ENCODE measurements at places on chromosomes 1 and 21.

DNA sequence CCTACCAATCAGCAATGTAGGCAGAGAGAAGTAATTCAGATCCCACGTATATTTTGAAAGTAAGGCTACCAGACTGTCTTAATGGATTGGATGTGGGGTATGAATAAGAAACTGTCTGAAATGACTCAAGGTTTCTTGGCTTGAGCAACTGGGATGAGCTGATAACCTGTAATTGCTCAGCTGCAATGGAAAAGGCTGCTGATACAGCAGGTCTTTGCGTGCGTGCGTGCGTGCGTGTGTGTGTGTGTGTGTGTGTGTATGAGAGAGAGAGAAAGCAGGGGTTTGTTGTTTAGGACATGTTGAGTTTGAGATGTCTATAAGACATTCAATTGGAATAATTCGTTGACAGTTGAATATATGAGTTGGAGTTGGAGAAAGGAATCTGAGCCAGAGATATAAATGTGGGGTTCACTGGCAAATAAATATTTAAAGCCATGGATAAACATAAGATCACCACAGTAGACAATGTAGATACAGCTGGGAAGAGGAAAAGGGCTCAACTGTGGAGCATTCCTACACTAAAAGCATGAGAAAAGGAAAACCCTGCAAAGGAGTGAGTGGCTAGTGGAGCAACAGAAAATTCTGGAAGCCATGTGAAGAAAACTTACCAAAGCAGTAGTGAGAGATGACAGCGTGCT lies 72.9 kb downstream of the UCHL5 start:
- no peak for DNase-seq

DNA sequence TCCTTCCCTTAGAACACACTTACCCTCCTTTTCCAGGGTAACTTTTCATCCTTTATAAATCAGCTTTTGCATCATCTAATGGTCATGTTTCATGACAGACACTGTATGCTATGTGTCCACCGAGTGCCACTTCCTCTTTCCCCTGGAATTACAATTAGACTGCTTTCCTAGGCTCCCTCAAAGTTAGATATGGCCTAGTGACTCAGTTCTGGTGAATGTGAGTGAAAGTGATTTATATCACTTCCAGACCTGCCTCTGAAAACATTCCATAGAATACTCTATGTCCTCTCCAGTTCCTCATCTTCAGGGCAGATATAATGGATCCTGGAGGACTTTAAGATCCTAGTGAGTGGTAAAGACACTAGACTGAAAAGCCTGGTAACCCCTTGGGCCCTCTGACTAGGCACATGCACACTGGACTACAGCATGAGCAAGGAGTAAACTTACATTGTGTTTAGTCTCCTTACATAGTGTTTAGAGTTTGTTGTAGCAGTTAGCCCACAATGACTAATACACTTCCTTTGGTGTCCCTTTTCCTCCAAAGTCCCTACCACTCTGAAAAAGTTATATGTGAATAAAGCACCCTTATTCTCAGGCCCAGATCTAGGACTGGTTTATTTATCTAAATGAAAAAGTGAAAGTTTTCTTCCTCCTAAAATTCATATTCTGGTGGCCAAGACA lies 59.3 kb downstream of the GPR88 start:
- DNase-seq = peak; percentile 94

GRCh38 chr1:202710070-202711045 lies at the start of gene SYT2:
SYT2 (minus strand) TSS chr1:202710454; CDS start chr1:202605772, 104,682 bp downstream.
- DNase-seq = no peak

DNA sequence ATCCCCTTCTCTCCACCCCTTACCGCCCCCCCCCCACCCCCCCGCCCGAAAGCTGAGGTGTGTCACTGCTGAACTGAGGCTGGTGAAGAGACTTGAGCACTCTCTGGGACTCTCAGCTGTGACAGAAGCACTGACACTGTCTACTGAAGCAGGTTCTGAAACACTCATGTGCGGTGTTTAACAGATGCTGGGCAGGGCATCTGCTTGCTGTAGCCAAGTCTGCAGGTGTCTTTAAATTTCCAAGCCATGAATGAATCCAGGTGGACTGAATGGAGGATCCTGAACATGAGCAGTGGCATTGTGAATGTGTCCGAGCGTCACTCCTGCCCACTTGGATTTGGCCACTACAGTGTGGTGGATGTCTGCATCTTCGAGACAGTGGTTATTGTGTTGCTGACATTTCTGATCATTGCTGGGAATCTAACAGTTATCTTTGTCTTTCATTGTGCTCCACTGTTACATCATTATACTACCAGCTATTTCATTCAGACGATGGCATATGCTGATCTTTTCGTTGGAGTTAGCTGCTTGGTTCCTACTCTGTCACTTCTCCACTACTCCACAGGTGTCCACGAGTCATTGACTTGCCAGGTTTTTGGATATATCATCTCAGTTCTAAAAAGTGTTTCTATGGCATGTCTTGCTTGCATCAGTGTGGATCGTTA lies at the start of gene GPR52:
GPR52 (plus strand) TSS at position 99 of the 665 bp plus-strand sequence; CDS start at position 247, 148 bp downstream.
- no peak for DNase-seq

DNA sequence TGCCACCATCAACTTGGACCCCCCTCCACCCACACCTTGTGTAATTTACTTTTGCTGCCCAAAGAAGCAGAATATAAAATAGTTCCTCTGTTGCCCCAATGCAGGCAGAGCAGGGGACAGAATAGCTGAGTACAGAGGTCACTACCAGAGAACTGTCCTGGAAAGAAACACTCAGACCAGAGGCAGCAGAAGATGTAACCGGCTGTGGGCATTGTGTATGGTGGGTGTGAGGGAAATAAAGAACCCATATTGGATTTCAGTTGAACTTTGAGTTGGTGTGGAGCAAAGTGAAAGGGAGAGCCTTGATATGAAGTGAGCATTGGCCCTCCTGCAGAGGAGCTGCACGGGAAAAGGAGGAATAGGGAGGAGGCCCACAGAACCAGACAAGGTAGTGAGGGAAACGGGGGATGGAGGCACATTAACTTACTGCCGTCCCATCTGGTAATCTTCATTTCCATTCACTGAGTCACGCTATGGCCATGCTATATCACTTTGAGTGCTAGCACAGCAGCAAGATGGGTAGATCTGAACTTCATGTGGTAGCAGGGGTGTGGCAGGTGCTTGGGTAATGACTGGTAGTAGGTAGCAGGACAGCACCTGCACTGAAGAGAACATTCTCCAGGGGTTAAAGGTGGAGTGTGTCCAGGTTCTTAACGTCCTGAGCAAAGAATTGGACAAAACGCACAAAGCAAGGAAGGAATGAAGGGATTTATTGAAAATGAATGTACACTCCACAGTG lies 56.3 kb upstream of the FBXO28 start:
- no peak for DNase-seq

DNA sequence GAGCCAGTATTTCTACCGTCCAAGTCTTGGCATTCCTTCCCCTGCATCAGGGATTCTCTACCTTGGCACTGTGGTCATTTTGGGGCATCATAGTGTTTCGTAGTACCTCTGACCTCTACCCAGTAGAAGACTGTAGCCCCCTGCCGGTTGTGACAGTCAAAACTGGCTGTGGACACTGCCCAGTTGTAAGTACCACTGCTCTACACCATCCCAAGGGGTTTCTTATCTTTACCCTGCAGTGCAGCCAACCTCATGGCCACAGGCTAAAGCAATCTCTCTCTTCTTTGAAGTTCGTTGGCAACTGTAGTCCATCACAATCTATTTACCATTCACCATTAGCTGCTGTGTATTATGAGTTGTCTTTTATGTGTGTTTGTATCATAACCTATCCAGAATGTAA lies 29.3 kb upstream of the ERO1B start:
- no peak for DNase-seq

GRCh38 chr1:112319371-112320040 lies 76.5 kb upstream of the CTTNBP2NL start:
- DNase-seq = no peak

GRCh38 chr21:32682696-32683474 lies 44.9 kb downstream of the SYNJ1 start:
- no peak for DNase-seq

- no peak for DNase-seq
These were observed 19.1 kb upstream of the MRPS6 start for GRCh38 chr21:34054259-34054658.

DNA sequence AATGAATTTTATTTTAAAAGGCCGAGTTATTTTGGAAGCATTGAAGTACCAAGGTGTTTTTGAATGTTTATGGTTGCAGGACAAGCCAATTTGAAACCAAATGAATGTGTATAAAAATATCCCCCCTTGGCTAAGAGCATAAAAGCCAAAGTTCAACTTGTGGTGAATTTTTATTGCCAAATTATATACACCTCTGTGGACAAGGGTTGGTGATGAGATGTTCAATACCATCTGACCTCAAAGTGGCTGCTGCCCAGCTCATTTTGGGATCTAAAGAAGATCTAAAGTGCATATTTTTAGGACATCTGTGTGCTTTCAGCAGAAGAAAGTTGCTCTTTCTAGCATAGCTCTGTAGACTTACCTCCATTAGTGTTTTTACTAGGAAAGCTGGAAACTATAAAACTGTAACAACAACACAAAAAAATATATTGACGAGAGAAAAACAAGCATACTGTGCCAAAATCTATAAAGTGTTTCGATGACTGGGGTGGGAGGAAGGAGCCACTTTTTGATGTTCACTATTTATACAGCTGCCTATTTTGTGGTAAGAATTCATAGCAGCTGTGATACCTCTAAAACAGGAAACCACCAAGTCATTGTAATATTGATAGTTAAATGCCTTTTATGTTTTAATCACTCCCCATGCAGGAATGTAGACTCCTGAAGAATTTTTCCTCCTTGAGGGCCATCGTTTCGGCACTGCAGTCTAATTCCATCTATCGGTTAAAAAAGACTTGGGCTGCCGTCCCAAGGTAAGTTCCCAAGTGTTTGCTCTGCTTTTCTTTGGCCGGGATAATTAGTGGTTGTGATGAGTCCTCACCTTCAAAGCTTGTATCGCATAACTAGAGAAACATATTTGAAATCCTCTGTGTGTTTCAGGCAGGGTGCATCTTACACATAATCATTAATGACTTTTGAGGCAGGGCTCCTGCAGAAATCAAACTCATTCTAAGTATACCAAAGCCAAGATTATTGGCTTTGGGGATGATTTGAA lies 83.2 kb downstream of the RGL1 start:
- no peak for DNase-seq

GRCh38 chr1:76640092-76640491 lies 227.2 kb upstream of the ST6GALNAC5 start:
- DNase-seq = no peak

DNA sequence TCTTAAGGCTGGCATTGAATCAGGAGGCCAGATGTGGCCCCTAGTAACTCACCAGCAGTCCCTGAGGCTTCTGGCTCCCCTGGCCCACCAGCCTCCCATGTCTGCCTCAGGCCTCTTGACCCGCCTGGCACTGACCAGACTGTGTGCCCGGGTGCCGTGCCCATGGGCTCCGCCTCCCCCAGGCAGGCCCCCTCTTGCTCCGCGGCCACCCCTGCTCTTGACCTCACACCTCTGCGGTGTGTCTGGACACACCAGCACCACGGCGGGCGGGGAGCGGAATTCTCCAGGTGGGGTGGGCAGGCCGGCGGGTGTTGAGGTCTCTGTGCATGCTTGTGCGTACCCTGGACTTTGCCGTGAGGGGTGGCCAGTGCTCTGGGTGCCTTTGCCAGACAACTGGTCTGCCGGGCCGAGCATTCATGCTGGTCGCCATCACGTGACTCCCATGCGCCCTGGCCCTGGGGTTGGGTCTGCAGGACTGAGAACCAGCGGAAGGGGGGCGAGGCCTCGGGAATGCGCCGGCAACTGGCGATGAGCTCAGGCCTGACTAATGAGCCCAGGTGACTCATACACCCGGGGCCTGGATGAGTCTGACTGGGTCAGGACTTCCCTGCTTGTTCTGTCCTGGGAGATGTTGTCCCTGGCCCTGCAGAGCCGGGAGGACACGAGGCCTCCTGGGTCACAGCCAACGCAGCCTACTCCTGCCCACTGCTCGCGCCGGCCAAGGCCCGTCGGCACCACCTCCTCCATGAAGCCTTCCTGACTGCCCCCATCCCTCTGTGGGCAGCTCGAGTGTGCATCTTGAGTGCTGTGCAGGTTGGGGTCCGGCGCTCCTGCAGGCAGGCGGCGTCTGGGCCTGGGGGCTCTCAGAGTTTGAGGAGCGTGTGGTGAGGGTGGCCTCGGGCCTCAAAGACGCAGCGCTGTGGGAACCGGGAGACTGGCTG lies 22.6 kb downstream of the COL18A1 start:
- peak; percentile 88 for DNase-seq

DNA sequence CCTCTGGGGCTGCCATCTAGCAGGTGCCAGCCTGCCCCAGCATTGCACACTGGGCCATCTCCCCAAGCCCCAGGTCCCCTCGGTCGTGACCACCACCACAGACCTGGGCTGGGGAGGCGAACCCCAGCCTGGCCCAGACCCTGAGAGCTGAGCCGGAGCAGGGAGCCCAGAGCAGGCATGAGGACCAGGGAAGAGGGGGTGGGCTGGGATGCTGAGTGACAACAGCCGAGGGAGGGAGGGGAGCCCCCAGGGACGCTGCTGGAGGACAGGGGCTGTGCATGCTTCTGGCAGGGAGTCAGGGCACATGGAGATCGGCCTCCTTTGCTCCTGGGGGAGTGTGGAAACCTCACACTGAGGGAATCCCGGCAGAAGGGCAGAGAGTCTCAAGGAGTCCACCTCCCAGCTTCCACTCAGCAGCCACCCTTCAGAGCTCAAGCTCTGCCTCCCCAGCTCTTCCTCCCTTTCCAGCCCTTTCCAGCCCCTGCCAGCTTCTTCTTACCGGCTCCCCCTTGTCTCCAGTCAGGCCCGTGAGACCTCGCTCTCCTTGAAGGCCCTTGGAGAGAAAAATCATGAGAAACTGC lies 23.7 kb upstream of the PEF1 start:
- no peak for DNase-seq

DNA sequence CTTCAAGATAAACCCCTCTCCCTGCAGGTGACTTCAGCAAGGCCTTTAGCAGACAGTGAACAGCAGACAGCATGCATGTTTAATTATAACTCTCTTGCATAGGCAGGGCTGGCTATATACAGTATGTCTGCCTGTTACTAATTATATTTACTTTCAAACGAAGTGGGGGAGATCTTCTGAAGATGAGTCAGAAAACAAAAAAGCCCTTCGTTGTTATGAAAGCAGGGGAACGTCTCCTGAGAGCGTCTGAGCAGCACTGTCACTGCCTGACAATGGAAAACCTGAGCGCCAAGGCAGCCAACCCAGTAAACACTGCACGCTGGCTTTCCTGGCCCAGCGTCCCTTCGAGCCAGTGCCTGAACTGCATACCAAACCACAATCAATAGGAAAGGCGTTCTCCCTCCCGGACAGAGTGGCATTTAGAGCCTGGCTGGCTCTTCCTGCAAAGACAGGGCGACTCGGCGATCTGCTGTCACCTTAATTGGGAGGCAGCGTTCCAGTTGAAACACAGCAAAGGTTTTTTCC lies 54.1 kb downstream of the TOMM20 start:
- DNase-seq = no peak

DNA sequence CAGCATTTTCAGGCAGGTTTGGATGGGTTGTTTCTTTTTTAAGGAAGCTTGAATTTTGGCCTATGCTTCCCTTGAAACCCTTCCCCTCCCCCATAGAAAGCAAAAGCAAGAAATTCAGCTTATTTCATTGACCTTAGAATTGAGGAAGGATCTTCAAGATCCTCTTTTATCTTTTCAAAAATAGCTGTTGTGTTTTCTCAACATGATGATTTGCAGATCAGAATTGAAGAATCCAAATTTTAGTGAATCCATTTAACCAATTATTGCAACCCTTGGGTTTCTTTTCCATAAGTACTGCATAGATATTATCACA lies 73.7 kb downstream of the LRRC8C start:
- DNase-seq = no peak
